Stimulated activated CD8-positive, alpha-beta memory T cell treated with anti-CD3 and anti-CD28 coated beads, Interleukin-7, amount 100 ng/mL, for 48 hours (primary cell): ENCODE measurements at places on chromosomes 13 and 19.

DNA sequence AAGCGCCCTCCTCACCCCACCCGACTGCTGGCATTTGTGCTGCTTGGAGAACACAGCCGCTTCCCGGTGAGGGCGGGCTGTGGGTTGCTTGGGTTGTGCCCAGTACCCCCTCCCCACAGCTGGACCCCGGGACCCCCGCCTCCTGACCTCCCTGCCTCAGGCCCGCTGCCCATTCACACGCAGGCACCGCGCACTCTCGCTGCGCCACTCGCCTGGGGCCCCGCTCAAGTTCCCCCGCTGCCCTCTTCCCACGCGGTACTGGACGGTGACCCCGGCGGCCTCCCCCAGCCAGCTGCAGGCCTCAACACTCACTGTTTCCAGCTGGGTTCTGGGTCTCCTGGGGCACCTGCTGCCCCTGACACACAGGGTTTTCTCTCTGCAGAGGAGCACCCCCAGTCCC is 16.4 kb downstream of the PLEKHJ1 start:
- DNase-seq = no peak

DNA sequence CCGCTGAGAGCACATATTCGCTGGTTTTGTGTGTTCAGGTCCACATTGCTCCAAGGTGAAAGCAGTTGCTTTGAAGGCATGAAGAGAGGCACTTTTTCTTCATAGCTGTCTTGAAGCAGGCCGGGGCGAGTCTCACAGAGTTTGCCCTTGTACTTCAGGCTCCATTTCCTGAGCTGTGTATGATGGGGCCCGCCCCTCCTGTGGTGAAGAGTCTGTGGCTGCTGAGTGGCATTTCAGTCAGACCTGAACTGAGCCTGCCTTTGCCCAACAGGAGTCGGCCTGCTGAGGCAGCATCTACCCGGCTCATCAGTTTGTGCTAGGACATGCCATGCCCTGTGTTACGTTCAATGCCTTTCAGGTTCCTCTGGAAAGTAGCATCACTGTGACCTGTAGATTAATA is 44.4 kb upstream of the C1QTNF9 start:
- DNase-seq = peak; percentile 76

DNA sequence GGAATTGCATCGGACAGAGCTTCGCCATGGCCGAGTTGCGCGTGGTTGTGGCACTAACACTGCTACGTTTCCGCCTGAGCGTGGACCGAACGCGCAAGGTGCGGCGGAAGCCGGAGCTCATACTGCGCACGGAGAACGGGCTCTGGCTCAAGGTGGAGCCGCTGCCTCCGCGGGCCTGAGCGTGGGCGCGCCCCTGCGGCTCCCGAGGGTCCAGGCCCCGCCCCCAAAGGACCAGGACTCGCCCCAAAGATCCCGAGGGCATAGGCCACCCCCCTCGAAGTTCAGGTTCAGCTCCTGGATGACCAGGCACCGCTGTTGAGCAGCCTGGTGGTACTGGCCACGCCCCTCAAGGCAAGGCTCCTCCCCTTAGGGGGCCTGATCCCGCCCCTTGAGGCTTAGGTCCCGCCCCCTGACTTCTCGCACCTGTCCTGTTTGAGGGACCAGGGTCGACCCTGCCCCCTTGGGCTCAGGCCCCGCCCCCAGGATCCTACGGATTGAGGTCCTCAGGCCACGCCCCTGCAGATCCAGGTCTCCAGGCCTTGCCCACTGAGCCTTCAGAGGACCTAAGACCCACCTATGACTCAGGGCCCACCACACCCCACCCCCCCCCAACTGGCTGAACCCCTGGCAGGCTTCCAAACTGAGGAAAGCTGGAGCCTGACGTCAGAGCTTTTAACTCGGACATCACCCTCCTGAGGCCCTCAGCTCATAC is 43.1 kb downstream of the CYP4F22 start:
- DNase-seq = peak; percentile 54

DNA sequence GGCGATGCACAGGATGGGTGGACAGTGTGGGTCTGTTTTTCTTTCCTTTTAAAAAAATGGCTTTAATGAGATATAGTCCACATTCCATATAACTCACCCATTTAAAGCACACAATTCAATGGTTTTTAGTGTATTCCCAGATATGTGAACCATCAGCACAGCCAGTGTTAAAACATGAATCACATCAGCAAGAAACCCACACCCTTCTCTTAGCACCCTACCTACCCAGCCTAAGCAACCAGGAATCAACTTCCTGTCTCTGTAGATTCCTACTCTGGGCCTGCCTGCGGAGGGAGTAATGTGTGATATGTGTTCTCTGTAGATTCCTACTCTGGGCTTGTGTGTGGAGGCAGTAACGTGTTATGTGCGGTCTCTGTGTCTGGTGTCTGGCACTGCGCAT is 11.9 kb downstream of the TMEM255B start:
- no peak for DNase-seq

DNA sequence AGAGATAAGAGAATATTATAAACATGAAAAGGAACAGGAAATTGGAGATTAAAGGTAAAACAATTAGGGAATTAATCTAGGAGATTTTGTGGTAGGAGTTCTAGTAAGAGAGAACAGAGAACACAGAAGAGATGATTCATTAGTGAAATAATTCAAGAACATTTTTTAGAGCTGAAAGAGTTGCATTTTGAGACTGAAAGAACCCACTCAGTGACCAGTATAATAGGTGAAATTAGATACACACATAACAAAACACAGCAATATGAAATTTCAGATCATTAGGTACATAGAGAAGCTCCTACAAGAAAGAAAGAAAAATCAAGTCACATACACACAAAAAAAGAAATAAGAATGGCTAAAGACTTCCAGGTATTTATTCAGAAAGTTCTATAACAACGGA is 144.0 kb downstream of the CYSLTR2 start:
- no peak for DNase-seq

- no peak for DNase-seq
These were observed 185.8 kb downstream of the MZT1 start for GRCh38 chr13:72541674-72542073.

GRCh38 chr19:28290963-28291657 is 921.8 kb downstream of the UQCRFS1 start:
- no peak for DNase-seq
